Fibroblast of the aortic adventitia (primary cell): ENCODE measurements at places on chromosomes 7 and 10.

GRCh38 chr7:121957626-121958025 lies 84.7 kb downstream of the PTPRZ1 start:
- DNase-seq, result peak; percentile 51

DNA sequence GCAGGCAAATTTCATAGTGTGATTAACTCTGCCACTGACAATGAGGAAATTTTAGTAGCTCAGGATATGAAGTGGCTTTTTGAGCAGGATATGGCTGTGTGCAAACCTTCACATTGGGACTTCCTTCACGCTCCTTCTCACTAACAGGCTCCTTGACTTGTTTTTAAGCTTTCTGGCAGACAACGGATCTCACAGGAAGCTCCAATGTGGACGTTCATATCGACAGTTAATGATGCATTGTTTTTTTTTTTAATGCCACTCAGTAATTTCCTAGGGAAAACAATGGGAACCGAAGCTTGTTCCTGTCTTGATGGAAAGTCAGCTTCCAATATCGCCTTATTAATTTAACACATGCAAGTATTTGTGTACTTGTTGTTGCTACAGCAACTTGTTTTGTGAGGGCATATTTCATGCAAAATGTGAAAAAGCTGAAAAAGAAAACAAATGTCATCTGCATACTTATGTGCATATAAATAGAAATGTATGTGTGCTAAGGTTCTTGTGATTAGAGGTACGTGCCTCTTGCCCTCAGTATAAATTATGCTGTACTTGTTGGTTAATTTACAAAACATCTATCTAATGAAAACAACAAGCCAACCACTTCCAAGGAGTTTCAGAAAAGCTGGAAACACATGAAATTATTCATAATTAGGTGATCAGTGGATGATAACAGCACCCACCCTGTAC lies 84.7 kb downstream of the NRP1 start:
- DNase-seq, result no peak

DNA sequence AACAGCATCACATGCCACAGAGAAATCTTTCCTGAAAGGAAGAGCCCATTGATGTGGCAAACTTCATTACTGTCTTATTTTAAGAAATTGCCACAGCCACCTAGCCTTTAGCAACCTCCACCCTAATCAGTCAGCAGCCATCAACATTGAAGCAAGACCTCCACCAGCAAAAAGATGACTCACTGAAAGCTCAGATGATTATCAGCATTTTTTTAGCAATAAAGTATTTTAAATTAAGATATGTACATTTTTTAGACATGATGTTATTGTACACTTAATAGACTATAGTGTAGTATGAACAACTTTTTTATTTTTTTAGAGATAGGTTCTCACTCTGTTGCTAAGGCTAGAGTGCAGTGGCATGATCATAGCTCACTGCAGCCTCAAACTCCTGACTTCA lies 14.8 kb downstream of the STEAP1B start:
- DNase-seq, result peak; percentile 55

DNA sequence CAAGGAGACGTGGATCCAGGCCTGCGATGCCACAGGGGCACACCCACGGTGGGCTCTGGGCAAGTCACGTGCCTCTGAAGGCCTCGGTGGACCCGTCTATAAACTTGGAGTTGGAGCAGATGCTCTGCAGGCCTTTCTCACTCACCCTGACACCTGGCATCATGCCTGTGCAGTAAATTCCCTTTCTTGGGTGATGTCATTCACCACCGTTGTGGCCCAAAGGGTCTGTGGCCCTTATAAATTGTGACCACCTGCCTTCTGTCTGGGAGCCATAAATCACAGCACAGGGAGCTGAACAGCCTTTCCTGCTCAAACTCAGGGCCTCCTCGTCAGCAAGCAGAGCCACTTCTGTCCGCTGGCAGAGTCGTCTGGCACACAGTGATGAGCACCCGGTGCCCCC lies 52.2 kb downstream of the GPAM start:
- DNase-seq, result no peak

GRCh38 chr10:7406712-7407333 lies 4.0 kb downstream of the SFMBT2 start:
- no peak for DNase-seq

DNA sequence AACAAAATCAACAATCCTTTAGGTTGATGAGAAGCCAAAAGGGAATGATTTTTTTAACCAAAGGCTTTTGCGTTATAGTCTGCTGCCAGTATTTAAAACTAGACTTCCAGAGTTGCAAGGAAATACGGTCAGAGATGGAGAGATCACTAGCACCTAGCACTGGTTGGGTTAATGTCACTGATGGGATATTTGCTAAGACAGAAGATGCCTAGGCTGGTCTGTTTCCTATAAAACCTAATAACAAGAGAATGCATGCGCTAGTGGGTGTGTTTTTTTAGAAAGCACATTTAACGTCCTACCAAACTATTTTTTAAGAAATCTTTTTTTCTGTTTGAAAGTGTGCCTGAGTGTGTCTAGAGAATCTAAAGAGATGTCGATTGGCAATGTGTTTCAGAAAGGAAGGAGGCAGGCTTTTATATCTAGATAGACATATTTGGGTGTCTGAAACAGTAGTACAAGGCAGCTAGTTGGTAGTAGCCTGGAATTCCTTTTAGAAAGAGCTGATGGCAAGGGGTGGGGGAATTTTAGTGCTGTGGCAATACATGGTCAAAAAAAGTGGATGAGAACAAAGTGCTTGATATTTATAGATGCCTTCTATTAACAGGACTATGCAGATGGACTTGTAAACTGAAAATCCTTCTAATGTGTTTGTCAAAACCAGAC lies 863 bp downstream of the CALD1 start:
- peak; percentile 60 for DNase-seq

- no peak for DNase-seq
Measured at GRCh38 chr7:28643188-28643569, 230.9 kb downstream of the CREB5 start.

GRCh38 chr10:60461688-60462087 lies 72.0 kb upstream of the ANK3 start:
- DNase-seq, result no peak

DNA sequence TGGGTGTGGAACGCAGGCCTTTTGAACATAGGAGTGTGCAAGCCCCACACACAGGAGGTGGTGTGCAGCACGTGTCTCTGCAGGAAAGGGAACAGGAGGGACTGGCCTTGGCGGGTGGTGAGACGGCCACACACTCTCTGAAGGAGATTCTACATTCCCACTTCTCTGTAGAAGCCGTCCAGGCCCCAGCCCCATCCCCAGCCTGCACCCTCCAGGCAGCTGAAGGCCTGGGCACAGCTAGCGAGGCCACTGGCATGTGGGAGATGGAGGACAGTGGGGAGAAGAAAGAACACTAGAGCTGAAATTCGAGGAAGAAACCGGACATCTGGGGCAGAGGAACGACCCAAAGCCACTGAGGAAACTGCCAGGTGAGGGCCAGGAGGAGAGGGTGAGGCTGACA lies 507.3 kb downstream of the DNAJB6 start:
- no peak for DNase-seq

DNA sequence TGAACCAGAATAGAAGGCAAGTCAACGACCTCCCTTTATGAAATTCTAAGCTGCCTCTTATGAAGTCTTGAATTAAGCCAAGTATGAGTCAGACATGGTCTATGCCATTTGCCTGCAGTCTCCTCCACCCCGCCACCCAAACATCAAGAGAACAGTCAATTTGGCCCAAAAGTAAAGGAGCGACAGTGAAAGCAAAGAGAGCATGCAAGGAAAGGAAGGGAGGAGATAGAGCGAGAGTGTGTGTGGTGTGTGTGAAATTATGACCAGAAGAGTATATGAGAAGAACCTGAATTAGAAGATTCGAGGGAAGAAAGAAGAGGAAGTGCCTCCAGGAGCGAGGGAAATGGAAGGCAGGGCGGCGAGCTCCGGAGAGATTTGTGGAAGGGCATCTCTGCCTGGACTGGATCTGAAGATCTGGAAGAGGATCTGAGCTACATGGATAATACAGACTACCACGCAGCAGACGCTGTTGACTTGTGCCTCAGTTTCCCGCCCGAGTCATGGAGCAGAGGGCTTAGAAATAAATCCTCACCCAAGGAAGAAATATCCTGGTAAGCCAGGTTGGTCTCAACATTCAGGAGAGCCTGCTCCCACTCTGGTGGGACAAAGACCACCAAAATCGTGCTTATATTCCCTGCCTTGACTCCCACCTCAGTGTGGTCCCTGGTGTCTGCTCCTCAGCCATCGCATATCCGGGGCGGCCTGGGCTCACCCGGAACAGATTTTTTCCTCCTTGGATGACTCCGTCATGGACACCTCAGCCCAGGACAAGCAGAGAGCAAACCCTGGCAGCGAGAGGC lies 459 bp downstream of the ZDHHC6 start:
- peak; percentile 22 for DNase-seq

DNA sequence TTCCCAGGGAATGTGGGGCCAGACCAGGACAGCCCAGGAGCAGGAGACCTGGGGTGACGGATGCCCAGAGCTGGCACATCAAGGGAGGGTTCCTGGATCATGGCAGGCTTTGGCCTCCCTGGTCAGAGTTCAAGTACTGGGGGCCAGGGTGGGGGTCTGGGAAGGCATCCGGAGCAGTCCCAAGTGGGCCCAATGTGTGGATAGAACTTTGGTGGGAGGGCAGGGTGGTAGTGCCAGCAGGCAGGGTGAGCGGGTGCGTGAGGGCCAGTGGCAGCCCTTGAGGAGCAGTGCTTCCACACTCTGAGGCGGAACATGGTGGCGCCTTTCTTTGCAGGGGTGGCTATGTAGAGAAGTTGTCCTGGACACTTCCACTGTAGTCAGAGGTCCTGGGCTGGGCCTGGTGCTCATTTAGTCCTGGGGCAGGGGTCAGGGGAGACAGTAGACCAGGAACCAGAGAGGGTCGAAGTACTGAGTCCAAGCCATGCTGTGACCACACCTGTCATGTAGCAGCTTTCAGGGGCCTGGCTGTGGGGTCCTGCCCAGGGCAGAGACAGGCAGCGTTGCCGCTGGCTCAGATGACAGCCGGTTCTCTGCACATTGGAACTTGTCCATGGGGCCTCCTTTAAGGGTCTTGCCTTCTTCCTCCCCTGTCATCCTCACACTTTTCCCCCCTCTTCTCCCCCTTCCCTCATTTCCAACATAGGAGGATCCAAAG lies 22.2 kb upstream of the CSGALNACT2 start:
- no peak for DNase-seq

DNA sequence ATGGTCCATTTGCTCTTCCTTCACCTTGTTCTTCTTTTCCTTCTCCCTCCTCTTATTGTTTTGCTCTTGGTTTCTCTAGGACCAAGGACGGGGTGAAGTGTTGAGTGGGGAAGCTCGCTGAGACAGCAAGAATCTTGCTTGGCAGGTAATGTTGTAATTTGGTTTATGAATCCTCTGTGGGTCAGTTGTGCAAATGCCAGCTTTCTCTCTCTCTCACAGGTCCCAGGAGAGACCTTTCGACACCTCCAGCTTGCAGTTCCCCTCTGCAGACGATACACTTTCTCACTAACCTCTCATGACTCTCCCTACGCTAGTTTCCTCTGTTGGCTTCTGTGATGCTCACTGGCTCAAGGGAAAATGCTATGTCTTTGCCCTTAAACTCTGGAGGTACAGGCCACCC lies 77.0 kb downstream of the FRMD4A start:
- DNase-seq, result no peak

- no peak for DNase-seq
Measured at GRCh38 chr10:88065383-88066049, 202.1 kb downstream of the PTEN start.

- peak; percentile 20 for DNase-seq
Measured at GRCh38 chr10:17647326-17647725, 3.4 kb downstream of the STAM start.

DNA sequence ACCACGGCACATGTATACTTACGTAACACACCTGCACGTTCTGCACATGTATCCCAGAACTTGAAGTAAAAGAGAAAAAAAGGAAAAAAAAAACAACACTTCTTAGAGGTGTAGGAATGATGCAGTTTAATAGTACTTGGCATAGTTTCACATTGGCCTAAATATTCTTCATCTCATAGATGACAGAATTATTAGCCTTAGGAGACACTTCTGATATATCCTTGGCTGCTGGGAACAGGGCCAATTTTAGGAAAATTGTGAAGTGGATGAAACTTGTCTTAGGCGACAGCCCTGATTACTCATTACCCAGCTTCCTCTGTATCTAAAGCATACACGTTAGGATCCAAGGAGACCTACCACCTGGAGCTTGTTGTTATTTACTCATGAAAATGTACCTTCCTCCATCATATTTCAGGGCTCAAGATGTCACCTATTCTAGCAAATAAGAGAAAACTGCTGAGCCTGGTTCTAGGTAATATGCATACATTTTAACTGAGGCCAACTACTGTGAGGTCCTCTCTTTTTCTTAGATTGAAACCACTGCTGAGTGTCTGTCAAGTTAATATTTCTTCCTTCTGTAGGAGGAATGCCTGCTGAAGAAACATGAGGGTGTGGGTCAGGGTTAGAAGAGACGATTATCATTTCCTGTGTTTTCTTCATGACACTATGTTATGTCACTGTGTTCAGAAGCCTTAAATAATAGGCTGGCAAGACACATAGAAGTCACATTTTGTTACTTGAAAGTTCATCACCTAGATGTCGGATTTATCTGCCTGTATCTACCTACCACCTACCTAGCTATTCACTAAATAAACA lies 44.3 kb downstream of the CPED1 start:
- DNase-seq, result no peak

DNA sequence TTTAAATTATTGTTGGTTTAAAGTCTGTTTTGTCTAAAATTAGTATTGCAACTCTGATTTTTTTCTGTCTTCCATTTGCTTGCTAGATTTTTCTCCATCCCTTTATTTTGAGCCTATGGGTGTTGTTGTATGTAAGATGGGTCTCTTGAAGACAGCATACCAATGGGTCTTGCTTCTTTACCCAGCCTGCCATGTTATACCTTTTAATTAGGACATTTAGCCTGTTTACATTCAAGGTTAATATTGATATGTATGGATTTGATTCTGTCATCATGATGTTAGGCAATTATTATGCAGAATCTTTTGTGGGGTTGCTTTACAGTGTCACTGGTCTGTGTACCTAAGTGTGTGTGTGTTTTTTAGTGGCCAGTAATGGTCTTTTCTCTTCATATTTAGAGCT lies 281.4 kb upstream of the CSTF2T start:
- DNase-seq, result no peak

GRCh38 chr10:98292971-98293370 lies 25.0 kb upstream of the LOXL4 start:
- DNase-seq, result no peak

- DNase-seq, result no peak
Measured at GRCh38 chr7:6232534-6232933, 39.9 kb downstream of the CYTH3 start.

DNA sequence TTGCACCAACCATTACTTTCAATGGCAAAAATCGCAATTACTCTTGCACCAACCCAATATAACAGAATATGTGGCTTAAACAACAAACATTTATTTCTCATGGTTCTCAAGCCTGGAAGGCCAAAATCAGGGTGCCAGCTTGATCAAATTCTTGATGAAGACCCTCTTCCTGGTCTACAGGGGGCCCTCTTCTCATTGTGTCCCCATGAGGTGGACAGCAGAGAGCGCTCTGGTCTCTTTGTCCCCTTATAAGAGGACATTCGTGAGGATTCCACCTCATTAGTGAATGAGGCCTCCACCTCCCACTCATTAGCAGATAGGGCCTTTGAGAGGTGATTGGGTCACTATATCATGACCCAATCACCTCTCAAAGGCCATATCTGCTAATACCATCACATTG lies 120.0 kb downstream of the CALN1 start:
- DNase-seq, result no peak

GRCh38 chr10:47184273-47184672 lies 115.7 kb upstream of the GDF10 start:
- no peak for DNase-seq
